NCI-H2107 (cell line): ENCODE measurements at places on chromosomes 12 and 14.

GRCh38 chr12:88408823-88409222 lies 171.4 kb downstream of the KITLG start:
- no peak for DNase-seq

DNA sequence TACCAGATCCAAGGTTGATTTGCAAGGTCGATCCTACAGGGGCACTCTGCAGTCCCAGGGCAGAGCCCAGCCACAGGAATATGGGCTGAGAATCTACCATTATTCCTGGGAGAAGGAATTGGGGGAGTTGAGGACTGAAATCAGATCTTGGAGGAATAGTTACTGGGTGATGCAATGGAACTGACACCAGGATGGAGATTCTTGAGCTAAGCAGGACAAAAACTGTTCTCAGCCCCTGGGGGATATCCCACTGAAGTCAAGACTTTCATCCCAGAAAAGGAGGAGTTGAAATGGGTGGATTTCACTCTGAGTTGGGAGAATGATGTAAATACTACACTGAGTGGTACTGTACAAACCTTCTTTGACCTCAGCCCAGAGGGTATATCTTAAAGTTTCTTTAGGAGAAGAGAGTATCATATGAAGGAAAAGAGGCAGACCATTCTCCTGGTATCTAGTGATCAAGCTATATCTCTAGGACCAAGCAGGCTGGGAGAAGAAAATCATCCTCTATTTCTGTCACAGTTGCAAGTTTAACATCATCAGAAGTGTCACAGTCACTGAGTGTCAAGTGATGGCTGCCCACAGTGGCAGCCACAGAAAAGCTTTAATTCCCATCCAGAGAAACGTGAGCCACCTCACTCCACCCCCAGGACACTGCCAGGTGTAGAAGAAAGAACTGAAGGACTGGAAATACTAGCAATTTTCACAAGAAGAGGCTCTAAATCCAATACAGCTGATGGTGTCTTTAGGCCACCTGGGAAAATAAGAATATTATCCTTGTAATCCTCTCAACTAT lies 181.9 kb downstream of the NUAK1 start:
- peak; percentile 44 for DNase-seq

DNA sequence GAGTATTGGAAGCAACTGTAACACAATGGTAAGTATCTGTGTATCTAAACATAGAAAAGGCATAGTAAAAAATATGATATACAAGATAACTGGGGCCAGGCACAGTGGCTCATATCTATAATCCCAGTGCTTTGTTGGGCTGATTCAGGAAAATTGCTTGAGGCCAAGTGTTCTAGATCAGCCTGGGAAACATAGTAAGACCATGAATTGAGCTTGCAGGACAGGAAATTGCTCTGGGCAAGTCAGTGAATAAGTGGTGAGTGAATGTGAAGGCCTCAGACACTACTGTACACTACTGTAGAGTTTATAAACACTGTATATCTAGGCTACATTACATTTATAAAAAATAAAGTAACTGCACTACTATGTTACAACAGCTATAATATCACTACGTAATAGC lies 75.2 kb downstream of the GPR135 start:
- DNase-seq = no peak

DNA sequence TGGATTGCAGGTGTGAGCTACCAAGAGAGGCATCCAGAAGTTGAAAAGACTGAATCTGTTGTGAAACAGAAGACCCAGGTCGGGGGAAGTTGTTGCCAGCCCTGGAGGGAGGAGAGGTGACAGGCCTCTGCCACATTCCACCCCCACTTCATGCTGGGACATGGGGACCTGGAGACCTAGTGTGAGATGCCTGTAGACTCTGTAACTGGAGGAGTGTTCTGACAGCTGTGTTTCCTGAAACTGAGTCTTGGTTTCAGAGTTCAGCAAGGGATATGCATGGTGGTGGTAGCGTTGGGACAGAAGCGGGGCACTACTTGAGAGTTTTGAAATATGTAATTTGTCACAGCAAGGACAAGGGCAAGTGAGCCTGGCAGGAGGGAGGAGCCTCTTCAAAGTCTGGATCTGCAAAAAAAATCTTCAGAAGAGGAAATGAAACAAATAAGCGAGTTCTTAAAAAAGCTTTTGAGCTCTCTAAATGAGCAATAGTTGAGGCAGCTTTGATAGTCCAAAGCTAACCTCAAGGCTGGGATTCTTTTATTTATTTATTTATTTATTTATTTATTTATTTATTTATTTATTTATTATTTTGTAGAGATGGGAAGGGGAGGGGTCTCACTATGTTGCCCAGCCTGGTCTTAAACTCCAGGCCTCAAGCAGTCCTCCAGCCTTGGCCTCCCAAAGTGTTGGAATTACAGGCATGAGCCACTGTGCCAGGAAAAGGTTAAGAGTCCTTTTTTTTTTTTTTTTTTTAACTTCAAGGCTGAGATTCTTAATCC lies 58.9 kb upstream of the EEA1 start:
- no peak for DNase-seq

- DNase-seq = peak; percentile 39
Measured at GRCh38 chr12:68236421-68237059, 10.9 kb upstream of the IL26 start.

GRCh38 chr12:26226629-26227360 lies 31.4 kb downstream of the SSPN start:
- DNase-seq = no peak

- DNase-seq = no peak
Measured at GRCh38 chr12:12735301-12735700, 18.1 kb downstream of the CDKN1B start.

GRCh38 chr12:47023311-47023710 lies 56.1 kb upstream of the PCED1B start:
- no peak for DNase-seq

DNA sequence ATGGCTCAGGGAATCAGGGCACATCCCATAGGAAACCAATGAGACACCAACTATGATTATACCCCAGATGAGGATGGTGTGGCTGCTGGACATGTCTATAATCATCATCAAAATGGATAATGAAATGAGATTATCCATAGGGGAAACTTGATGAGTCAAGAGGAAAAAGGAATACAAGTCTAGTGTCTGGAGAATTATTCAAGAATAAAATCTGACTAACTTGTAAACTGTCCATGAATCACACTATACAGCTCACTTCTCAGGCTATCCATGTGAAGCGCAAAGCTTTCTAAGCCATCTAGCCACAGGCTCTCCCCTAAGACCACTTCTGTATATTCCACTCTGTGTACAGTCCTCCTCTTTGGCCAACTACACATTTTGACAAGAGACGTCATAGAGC lies 52.5 kb downstream of the DUSP16 start:
- no peak for DNase-seq

DNA sequence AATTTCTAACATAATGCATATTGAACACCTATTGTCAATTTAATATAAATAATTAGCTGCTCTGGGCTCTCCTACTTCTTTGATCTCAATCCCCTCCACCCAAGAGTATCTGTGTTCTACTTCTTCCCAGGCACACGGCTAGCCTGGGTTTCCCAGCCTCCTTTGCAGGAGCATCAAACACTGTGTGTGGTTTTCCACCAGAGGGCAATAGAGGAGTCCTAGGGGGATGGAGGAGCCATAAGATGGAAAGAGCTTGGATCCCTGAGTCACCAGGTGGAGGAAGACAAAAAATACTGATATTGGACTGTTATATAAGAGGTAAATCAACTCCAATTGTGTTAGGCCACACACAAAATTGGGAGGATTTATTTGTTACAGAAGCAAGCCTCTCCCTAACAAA lies 333.7 kb downstream of the GLT1D1 start:
- no peak for DNase-seq

DNA sequence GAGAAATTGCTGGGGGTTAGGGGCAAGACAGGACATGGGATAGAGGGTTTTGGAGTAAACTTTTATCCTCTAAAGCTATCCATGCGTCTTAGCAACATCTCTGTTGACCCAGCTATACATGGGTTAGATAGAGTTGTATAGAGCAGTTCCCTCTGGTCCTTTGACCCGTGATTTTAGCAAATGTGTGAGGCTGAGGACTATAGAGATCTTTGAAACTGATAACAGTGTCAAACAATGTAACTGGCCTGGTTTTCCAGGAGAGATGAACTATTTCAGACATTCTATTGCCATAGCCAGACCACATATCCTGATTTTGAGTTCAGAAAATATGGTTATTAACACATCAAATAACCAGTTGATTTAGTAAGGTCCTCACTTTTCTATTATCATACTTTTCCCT lies 60.4 kb downstream of the B4GALNT3 start:
- DNase-seq = no peak

DNA sequence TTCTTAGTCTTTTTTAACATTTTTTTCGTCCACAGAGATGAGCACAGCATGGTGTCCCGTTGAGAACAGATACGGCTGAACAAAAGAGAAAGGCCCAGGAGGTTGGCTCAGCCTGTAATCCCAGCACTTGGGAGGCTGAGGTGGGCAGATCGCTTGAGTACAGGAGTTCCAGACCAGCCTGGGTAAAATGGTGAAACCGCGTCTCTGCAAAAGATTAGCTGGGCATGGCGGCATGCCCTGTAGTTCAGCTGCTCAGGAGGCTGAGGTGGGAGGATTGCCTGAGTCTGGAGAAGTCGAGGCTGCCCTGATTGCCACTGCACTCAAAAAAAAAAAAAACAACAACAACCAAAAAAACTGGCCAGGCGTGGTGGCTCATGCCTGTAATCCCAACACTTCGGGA lies 5.9 kb upstream of the EP400 start:
- no peak for DNase-seq

DNA sequence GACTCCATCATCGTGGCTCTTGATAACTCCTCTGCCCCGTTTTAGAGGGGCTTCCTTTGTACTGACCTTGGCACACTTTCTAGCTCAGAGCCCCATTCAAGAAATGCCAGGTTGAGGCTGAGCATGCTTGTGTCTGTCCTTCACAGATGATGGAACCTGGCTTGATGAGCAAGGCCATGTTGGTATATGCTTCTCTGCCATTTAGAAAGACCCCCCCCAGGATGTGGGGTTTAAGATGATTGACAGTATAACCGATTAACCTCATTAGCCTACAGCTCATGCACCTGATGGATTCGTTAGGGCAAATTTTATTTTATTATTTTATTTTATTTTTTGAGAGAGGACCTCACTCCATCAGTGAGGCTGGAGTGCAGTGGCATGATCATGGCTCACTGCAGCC lies 21.0 kb downstream of the BATF start:
- DNase-seq = no peak

- no peak for DNase-seq
Measured at GRCh38 chr12:8088574-8088973, 6.5 kb downstream of the NECAP1 start.

- DNase-seq = no peak
Measured at GRCh38 chr12:45329238-45329637, 113.3 kb downstream of the ANO6 start.
